ENCODE measurements at places on chromosomes 7 and 10. TPM values are rescaled to one million over a fixed set of nuclear protein-coding genes. Genes with fewer than 3 reads are reported as not detected.

The EPO gene
- not detected for total RNA-seq

- H3K27ac ChIP-seq: no peak overlapping the region
- no peaks in the 10 kb centered on the region for H3K4me1 ChIP-seq
- no peak for DNase-seq
- H3K36me3 ChIP-seq: peaks cover 8% of the 10 kb centered on the region
- no peak overlapping the region for H3K4me3 ChIP-seq
- H3K27me3 ChIP-seq: no peaks in the 10 kb centered on the region
Observed at GRCh38 chr10:79277579-79278269, 69.5 kb upstream of the PPIF start.

DNA sequence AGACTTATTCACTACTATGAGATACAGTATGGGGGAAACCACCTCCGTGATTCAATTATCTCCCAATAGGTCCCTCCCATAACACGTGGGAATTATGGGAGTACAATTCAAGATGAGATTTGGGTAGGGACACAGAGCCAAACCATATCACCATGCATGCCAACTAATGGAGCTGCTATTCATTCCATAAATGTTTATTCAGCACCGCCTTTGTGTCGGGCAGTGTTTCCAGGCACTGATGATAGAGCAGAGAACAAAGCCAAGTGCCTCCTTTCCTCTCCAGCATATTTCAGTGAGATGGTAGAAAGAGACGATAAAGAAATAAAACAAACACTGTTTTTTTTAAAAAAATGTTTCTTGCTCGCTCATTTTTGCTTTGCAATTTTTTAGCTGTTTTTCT lies 295.9 kb upstream of the FOXK1 start:
- H3K4me3 ChIP-seq: no peak overlapping the region
- no peaks in the 10 kb centered on the region for H3K36me3 ChIP-seq

DNA sequence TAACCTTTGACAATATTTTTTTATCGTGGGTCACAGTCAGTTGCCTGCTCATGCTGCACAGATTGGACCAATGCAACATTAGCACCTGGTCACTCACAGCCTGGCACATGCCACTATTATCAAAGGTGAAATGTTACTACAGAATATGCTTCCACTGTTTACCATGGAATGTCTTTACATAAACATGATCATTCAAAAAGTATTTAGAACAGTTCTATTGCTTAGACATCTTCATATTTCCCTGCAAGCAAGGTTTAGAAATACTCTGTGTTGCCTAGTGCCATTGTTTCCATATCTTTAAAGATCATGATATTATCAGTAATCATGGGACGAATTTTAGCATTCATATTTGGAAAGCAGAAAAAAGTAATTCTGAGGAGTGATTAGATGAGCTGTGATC lies 179.9 kb upstream of the CHRM2 start:
- H3K27ac ChIP-seq: no peak overlapping the region
- H3K4me1 ChIP-seq: no peaks in the 10 kb centered on the region
- H3K27me3 ChIP-seq: no peaks in the 10 kb centered on the region
- no peak for DNase-seq
- no peak overlapping the region for H3K4me3 ChIP-seq

DNA sequence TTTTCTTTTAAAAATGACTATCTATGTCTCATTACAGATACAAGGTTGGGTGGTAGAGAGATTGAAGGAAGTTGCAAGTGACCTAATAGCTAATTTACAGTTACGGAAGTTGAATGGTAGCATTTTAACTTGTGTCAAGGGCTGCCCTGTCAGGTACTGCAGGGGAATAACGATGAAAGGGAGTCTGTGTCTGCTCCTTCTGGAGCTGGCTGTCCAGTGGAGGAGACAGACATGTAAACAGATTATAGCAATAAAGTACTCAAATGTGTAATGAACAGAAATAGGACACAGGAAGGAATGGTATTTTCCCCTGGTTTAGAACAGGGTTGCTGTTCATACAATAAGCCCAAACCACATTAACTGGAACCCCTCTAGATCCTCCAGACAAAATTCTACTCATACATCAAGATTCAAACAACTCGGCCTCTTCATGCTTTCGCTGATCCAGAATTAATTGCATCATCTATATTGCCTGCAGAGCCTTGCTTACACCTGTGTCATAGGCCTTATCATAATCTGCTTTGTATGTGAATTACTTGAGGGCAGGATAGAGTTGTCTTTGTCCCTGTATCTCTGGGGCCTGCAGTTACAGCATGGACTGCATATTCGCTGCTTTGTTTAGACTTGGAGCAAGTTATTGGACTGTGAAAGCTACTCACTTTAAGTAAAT lies 42.8 kb downstream of the AUTS2 start:
- no peaks in the 10 kb centered on the region for H3K27me3 ChIP-seq
- H3K36me3 ChIP-seq: no peaks in the 10 kb centered on the region

DNA sequence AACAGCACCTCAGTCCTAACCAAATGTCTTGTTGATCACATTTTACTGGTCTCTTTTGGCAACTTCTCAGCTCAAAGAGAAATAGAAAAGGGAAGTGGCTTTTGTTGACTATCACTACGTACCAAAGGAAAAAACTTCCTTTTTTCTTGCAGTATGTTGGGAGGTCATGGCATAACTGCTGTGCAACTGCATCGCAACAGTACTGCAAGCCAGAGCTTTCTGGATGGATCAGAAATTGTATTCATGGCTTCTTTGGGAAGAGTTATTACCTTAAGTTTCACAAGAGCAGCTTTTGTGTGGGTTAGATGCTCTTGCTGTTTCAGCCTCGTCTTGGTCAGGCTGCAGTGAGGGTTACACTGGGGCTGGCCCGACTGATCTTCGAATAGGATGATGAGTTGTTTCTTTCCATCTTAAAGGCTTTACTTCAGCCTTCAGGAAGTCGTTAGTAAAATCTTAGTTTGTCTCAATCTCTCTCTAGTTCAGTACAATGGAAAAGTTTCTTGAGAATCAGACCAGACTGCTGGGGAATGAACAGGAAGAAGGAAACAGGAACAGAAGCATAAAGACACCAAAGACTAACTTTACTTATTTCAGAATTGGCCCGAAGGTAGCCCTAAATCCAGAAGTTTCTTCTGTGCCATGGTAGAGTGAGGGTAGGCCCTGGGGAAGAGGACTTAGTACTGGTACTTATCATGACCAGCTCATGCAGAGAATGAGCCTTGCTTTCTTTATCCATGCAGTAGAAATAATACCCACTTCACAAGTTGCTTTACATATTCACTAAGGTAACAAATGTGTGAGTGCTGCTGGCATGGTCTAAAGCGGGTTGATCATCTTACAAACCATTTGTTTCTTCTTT lies 153.6 kb downstream of the CELF2 start:
- no peak for DNase-seq
- no peaks in the 10 kb centered on the region for H3K36me3 ChIP-seq
- H3K4me3 ChIP-seq: no peak overlapping the region
- H3K27ac ChIP-seq: peak overlapping the region; percentile 38

- DNase-seq: peak; percentile 86
- peaks cover 5% of the 10 kb centered on the region for H3K4me1 ChIP-seq
- no peak overlapping the region for H3K4me3 ChIP-seq
Observed at GRCh38 chr7:128076796-128077271, 45.6 kb upstream of the LRRC4 start.

The ZNF853 gene
- total RNA-seq: 2.2 TPM

The CYP17A1 gene
- 7.7 TPM for total RNA-seq
